ENCODE measurements at places on chromosomes 6 and 20.

GRCh38 chr20:36275011-36275410, 31.1 kb upstream of the DLGAP4 start:
- no peak for DNase-seq

DNA sequence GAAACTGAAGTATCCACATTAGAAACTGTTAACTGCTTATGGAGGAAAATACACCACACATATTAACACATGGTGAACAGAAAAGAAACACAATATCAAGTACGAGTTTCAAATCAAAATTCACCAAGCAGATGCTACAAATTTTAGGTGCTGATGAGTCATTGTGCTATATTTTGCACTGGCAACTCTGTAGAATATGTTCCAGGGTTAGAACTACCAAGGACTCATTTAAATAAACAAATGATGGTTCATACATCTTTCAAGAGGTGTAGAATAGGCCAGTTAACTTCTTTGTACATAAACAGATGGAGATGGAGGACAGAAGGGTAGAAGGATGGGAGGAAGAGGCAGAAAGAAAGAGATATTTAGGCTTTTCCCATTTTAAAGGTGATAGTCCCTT, 184.9 kb downstream of the ARHGAP18 start:
- no peak for DNase-seq

DNA sequence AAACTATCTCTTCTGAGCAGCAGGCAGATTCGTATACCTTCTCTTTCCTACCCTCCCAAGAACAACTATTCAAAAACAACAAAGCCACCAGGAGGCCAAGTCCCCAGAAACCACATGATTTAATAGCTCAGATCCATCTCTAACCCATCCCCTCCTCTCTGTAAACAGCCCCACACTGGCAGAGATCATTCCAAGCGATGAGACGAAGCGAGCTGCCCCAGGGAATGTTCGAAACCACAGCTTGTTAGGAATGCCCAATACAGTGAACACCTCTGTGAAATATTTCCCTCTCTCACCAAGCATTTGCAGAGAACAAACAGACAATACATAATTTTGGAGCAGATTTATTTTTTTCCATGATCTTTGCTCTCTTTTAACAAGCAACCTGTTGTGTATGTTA, 231.8 kb downstream of the SOD2 start:
- DNase-seq = no peak

DNA sequence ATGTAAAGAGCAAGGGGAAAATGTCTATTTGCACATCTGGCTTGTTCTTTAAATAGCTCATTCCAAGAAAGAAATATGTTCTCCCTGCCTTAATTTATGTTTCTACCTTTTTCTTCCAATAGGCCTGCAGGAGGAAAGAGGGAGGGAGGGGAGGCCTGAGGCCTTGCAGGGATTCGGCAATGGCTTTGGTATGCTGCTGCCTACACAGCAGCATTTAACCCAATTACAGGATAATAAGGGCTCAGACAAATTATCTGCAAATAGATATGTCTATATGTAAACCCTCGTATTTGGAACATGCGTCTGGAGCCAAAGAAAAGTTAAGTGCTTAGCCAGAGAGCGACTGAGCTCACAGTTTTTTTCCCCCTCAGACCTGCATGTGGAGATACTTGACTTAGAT, 277.2 kb downstream of the CDC5L start:
- DNase-seq = no peak

- no peak for DNase-seq
Observed at GRCh38 chr20:7850775-7851490, 89.3 kb downstream of the HAO1 start.

DNA sequence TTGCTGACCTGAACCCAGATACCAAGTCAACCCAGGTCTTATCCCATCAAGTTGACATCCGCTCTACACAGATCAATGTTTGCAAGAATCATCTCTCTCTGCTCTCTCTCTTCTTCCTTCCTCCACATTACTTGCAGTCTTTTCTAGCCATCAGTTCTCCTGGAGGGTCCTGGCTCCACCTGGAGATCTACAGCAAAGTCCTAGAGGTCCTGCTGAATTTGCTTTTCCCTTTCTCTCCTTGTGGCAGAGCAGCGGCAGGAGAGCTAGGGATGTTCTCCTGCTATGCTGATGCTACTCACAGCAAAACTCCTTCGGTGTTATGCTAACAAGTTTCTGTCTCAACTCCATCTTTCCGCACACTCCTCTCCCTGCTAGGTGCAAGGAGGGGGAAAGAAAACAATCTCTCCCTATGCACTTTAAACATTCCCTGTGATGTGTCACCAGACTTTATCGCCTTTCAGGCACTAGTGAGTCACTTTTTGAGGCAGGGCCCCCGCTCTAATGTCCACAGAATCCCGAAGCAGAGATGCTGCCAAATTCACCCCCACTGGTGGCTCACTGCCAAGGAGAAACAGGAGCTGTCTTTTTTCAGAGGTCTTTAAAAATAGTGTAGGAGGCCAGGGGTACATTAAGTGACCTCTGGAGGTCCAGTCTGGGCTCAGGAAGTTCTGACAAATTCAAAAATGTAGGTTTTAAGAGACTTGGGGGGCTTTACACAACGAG, 62.6 kb downstream of the FAM50B start:
- DNase-seq = no peak

GRCh38 chr6:5832668-5833067, 174.1 kb downstream of the NRN1 start:
- no peak for DNase-seq

- no peak for DNase-seq
Observed at GRCh38 chr20:33689973-33690372, 3.8 kb upstream of the E2F1 start.

DNA sequence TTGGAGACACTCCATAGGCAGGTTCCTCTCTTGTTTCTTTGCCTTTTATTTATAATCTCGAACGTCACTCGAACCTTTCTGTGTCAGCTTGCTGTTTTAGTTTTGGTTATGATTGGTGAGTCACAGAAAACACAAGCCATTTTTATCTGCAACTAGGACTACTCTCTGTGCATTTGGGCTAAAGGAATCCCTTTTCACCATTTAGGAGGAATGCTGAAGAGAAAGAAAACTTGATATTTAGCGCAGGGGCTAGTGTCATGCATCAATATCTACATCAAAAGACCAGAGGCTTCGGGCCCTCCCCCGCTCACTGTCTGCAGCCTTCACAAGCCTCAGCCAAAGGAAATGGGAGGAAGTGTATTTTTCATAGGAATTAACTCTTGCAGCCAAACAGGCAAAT, 507.8 kb upstream of the CITED2 start:
- DNase-seq = no peak

GRCh38 chr6:134575221-134575620, 257.3 kb upstream of the SGK1 start:
- DNase-seq = no peak

DNA sequence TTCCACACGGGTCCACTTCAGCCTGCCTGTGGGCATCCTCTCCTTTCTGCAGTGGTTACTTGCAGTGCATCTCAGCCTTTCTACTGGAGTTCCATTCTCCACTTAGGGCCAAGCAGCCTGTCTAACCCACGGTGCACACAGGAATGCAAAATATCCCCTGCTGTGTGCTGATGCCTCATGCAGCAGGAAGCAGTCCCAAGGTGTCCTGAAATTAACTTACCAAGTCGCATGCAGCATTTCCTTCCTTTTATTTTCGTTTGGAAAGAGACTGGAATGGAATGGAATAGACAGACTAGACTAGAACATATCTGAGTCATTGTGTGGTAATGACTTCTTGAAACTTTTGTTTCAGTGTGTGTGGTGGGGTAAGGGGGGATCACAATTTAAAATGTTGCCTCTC, 25.9 kb upstream of the FOXQ1 start:
- DNase-seq = no peak

GRCh38 chr20:52992632-52993031, 20.5 kb downstream of the TSHZ2 start:
- DNase-seq = no peak

- no peak for DNase-seq
Observed at GRCh38 chr6:50096296-50096695, 46.6 kb upstream of the DEFB112 start.

Data from activated T-helper 1 cell treated with anti-CD3 and anti-CD28 coated beads, Interleukin-2, amount 50 U/mL, for 16 hours (primary cell).